ENCODE measurements at places on chromosomes 2 and 18. TPM values are rescaled to one million over a fixed set of nuclear protein-coding genes. Genes with fewer than 3 reads are reported as not detected.

DNA sequence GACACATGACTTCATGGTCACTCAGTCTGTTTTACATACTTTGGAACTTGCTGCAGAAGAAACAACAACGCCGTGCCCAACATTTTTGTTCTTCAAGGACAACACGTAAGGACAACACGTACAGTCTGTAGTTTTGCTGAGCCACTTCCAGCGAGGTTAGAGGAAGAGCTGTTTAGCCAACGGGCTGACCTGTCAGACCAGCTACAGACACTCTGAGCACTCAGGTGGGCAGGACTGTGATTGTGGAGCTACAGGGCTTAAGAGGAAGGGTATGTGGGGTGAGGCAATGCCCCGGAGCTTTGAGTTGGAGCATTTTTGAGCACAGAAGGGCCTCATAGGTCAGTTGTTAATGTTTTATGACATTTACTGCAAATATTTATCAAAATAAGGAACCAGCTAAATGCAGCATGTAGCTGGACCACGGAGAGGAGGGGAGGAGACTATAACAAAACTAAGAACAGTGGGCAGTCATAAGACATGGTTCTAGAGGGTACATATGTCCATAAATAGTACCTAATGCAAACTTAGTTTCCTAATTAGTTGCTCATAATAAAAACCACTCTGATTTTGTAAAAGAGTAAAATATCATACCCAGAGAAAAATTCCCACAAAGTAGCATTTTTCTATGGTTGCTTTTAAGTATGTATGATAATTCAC is 26.3 kb upstream of the NPC1 start:
- no peak for DNase-seq

GRCh38 chr2:148794558-148794957 is 80.5 kb upstream of the KIF5C start:
- no peak for DNase-seq

DNA sequence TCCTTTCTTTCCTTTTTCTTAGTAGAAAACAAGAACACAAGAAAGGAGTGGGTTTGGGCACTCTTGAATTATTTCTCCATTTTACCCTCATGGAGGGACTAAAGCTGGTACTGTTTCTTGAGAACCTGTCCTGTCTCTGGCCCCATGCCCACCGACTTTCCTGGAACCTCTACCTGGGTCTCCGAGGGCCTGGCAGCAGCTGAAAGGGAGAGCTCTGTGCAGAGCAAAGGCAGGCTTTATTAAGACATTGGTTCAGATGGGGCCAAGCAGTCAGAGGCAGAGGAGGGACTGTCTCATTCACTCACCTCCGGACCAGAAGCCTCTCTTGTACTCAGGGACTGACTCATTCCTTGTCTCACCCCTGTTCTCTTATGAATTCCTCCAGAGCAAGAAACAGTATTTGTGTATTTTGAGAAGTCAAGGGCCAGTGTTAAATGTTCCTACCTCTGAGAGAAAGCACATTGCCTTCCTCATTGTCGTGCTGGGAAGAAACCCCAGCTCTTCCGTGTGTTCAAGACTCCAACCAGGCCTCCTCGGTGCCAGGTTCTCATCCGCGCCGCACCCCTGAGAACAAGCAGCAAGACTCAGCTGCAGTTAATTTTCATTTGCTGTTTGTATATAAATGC is 201.9 kb upstream of the NT5C1B start:
- no peak for DNase-seq

DNA sequence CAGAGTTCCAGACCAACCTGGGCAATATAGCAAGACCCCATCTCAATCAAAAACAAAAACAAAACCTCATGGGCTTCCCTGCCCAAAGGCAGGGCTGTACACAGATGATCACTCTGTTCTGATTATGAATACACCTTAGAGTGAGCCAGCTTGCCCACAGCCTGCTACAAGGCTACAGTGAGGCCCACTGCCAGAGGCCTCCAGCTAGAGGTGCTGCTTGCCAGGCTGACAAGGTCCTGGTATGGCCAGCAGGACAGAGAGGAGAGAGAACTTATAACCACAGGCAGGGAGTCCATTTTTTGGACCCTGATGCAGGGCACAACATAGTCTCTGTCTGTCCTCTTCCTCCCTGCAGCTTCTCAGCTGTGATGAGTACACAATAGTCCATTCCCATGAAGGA is 41.5 kb downstream of the KANSL3 start:
- no peak for DNase-seq

GRCh38 chr2:9031246-9031645 is 27.8 kb upstream of the MBOAT2 start:
- DNase-seq = no peak

- no peak for DNase-seq
These were observed 404 bp upstream of the AKAIN1 start for GRCh38 chr18:5197461-5197860.

DNA sequence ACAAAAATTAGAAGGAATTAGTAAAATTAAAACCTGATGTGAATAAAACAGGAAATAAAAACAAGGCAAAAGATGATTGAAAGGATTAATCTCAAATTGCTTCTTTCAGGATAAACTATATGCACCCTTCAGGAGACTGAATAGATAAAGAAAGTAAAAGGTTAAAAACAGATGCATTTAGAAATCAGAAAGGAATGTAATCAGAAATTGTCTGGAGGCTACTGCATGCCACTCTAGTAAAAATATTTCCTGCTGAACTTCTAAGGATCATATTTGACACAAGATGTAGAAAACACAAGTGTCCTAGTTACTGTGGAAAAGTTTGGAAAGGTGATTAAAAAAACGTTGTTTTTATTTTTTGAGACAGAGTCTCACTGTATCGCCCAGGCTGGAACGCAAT is 16.2 kb downstream of the CHCHD5 start:
- no peak for DNase-seq

DNA sequence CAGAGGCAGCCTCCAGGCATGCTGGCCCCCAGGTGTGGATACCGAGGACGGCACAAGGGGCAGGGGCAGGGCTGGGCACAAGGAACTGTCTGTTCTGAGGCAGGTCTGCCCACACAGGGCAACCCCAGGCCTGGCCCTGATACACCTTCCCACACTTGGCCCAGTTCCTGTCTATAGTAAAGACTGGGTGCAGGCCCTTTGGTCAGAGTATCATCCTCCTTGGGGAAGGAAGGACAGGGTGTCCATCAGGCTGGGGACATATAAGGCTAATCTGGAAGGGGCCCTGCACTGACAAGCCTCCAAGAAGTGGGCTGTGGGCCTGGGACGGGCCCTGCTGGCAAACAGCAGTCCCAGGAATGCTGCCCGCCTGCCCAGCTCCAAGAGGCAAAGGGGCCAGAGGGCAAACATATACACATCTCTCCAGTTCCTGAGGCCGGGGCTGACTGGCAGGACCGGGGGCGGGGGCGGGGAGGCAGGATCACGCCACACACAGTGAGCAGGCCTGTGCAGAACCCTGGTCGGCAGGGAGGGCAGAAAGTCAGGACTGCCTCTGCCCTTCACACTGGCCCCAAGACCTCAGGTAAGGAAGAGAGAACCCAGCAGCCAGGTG is 18.9 kb downstream of the SDC1 start:
- peak; percentile 69 for DNase-seq

Gene TXNDC2
- not detected for total RNA-seq

Gene TWIST2
- 0.18 TPM for total RNA-seq

Gene EPC2
- 11.1 TPM for total RNA-seq

Gene ASB18
- total RNA-seq = not detected

Gene PCARE
- not detected for total RNA-seq

Gene POMC
- total RNA-seq = 1.6 TPM

Gene TGIF1
- total RNA-seq = 41.4 TPM

Gene TLX2
- not detected for total RNA-seq

All from right lobe of liver (tissue), 6 donors.